ENCODE measurements at places on chromosomes 4 and X. TPM values are rescaled to one million over a fixed set of nuclear protein-coding genes. Genes with fewer than 3 reads are reported as not detected.

DNA sequence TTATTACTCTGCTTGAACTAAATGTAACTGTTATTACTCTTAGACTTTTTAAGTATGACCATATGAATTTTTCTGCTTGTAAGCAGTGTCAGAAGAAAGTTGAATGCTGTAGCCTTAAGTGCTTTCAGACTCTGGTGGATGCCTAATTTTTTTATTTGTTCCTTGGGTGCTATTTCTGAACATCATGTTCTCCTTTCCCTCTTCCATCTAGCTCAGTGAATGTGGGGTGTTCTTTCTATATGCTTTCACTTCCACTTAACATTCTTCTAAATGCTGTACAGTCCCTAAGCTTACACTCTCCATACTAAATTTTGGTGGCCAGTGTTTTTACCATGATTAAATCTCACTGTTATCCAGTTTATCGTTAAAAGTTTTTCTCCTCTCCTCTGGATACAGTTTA is 3.6 kb downstream of the DCK start:
- H3K27me3 ChIP-seq, result no peaks in the 10 kb centered on the region
- no peak overlapping the region for H3K4me3 ChIP-seq
- DNase-seq, result no peak
- no peaks in the 10 kb centered on the region for H3K36me3 ChIP-seq
- peaks cover 10% of the 10 kb centered on the region for H3K4me1 ChIP-seq

DIAPH2 gene
- total RNA-seq, result 10.6 TPM

DNA sequence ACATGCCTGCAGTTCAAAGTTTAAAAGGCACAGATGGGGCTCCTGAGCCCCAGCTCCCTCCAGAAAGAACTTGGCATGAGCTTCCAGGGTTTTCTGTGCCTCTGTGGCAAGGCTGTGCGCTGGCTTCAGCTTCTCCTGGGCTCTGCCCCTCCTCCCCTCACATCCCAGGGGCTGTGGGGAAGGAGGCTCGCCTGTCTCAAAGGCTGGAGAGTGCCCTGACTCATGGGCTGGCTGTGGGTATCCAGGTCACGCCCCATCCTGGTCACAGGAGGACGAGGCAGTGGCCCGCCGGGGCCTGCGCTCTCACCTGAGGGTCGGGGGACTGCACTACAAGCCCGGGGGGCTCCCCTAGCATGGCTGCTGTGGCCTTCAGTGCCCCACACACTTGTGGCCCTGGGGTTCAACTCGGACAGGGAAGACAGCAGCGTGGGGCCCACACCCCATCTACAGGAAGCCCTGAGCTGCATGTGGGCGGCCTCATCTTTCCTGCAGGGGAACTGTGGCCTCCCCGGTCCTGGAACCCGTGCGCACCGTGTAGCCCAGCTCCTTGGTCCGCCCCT is 17.9 kb downstream of the LRPAP1 start:
- H3K4me3 ChIP-seq, result no peak overlapping the region
- H3K27me3 ChIP-seq, result no peaks in the 10 kb centered on the region
- H3K27ac ChIP-seq, result no peak overlapping the region
- H3K4me1 ChIP-seq, result no peaks in the 10 kb centered on the region
- no peak for DNase-seq

GRCh38 chr4:40285692-40286091 is 49.4 kb upstream of the CHRNA9 start:
- no peaks in the 10 kb centered on the region for H3K27me3 ChIP-seq
- DNase-seq, result no peak
- H3K36me3 ChIP-seq, result no peaks in the 10 kb centered on the region
- H3K4me1 ChIP-seq, result 0 out of 2 replicates have a peak, but pooled peaks cover 5% of the 10 kb centered on the region
- H3K27ac ChIP-seq, result no peak overlapping the region
- no peak overlapping the region for H3K4me3 ChIP-seq

SHROOM4 gene
- 1.1 TPM for total RNA-seq

CYP4V2 gene
- 13.0 TPM for total RNA-seq

- no peaks in the 10 kb centered on the region for H3K27me3 ChIP-seq
- H3K27ac ChIP-seq, result no peak overlapping the region
- H3K4me1 ChIP-seq, result no peaks in the 10 kb centered on the region
- no peak overlapping the region for H3K4me3 ChIP-seq
- H3K36me3 ChIP-seq, result no peaks in the 10 kb centered on the region
- DNase-seq, result no peak
Measured at GRCh38 chrX:29902004-29902403, 313.4 kb upstream of the MAGEB2 start.

DNA sequence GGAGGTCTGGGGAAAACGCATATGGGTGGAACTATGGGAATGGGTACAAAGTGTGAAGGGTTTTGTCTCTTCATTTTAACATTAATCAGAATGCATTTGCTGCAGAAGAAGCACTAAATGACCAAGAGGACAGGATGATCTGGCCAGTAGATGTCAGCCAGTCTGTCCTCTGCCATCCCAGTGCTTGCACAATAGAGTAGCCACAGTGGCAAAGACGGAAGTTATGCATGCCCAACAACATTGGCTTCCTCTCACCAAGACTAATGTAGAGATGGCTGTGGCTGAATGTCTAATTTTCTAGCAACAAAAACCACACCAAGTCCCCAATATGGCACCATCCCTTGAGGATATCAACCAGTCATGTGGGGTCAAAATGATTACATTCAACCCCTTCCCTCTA is 45.0 kb upstream of the ARHGEF6 start:
- H3K4me1 ChIP-seq, result no peaks in the 10 kb centered on the region
- no peak overlapping the region for H3K27ac ChIP-seq
- no peaks in the 10 kb centered on the region for H3K27me3 ChIP-seq
- DNase-seq, result no peak

MPP1 gene
- 4.2 TPM for total RNA-seq

All from PC-9 (cell line).